Stimulated activated CD8-positive, alpha-beta memory T cell treated with anti-CD3 and anti-CD28 coated beads, Interleukin-2, amount 100 ng/mL, for 1 hour (primary cell): ENCODE measurements at places on chromosomes 11 and 22.

DNA sequence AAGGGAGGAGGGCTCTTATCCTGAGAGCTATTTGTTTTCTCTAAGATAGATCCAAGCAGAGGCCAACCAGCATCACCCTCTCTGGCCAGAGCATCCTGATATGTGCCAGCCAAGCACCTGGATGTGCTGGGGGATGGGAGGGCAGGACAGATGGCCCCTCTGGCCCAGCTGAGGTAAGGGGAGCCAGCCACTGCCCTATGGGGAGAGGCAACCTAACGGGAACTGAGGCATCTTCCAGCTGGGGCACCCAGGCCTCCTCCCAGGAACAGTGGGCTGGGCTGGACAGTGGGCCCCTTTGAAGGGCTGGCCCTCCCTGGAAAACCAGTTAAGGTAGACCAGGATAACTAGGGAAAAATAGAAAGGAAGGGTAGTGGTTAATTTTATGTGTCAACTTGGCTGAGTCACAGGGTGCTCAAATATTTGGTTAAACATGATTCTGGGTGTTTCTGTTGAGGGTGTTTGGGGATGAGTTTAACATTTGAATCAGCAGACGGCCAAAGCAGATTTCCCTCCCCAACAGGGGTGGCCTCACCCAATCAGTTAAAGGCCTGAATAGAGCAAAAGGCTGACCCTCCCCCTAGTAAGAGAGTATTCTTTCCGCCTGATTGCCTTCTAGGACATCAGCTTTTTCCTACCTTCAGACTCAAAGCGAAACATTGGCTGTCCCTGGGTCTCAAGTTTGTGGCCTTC, 595.1 kb downstream of the BUD13 start:
- DNase-seq, result no peak

DNA sequence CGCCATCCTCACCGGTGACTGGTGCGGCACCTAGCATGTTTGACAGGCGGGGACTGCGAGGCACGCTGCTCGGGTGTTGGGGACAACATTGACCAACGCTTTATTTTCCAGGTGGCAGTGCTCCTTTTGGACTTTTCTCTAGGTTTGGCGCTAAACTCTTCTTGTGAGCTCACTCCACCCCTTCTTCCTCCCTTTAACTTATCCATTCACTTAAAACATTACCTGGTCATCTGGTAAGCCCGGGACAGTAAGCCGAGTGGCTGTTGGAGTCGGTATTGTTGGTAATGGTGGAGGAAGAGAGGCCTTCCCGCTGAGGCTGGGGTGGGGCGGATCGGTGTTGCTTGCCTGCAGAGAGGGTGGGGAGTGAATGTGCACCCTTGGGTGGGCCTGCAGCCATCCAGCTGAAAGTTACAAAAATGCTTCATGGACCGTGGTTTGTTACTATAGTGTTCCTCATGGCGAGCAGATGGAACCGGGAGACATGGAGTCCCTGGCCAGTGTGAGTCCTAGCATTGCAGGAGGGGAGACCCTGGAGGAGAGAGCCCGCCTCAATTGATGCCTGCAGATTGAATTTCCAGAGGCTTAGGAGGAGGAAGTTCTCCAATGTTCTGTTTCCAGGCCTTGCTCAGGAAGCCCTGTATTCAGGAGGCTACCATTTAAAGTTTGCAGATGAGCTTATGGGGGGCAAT, 1.1 kb downstream of the NEAT1 start:
- DNase-seq, result no peak

- DNase-seq, result no peak
Observed at GRCh38 chr11:93251922-93252321, 54.1 kb upstream of the SLC36A4 start.

DNA sequence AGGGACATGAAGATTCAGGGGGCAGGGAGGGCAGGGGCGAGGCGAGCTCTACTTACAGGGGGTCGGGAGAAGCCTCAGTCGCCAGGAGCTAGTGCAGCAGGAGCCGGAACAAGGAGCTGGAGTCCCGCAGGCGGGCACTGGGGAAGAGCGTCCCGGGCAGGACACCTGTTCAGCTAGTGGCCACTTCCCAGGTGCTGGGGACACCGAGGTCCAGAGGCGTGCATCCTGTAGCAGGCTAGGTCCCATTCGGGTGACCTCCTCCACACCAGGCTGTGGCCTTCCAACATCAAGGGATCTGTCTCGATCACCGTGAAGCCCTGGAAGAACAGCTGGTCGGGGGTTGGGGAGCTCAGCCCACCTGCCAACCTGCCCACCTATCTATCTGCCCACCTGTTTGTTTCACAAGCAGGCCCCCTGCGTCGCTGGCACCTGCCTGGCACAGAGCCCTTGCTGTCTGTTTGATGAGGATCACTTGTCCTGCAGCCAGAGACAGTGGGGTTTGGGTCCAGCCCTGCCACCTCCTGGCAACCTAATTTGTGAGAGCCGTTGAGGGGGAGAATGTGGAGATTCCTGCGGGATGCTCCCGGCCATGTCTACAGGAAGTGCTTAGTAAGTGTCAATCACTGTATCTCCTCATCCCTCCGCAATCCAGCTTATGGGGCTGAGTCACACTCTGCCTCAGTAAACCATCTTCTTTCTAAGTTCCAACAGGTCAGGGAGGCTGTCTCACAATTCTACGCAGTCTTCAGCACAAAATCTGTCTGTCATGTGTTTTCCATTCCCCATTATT, 940.9 kb downstream of the BRD1 start:
- DNase-seq, result no peak

DNA sequence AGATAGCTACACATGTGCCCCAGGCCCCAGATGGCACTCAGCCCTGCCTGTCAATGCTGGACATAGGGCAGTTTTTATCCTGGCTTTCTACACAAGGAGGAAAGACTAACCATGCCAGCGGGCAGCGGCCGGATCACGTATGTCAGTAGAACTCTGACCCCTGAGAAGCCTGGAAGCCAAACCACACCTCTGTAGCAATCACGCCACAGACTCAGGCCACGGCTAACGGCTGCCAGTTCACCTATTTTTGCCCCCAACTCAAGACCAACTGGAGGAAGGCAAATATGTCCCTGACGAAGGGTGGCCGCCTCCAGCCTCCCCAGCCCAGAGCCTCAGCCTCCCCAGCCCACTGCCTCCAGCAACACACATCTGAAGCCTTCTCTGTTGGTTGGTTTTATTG, 7.2 kb upstream of the CD81 start:
- no peak for DNase-seq

DNA sequence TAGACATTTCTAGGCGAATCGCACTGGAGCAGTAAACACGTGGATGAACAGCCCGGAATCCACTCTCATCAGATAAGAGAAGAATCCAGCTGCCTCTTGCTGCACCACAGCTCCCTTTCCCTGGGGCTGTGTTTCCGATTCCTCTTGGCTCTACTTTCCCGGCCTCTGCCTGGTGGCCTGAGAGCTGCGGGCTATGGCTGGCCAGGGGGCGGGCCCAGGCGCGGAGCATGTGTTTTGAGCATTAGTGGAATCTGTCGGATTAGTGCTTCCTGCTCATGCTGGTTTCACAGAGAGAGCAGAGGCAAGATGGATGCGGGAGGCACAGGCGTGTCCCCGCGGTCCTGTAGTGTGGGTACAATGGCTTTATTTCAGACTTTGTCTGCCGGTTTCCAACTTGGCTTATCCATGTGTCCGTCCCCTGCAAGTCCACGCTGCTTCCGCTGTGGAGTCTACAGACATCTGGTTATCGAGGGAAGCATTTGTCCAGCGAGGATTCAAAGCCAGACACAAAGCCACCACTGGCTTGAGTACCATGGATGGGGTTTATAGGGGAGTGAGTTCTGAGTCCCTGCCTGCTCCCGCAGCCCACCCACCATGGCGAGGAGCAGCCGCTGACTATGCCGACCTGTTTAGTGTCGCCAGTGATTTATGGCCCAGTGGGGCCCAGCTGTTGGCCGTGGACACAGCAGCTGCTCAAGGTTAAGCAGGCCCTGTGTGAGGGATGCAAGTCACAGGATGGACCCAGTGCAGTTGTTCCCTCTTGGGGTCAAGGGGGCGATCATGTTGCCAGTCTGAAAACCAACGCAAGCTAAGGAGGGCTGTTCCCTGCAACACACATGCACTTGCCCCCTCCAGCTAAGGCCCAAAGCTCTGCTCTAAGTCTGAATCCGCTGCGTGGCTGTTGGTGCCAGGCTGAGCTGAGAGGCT, 43.3 kb upstream of the EP300 start:
- no peak for DNase-seq

GRCh38 chr11:56642339-56642738, at the start of gene OR5AP2:
TSS of gene OR5AP2 (minus strand) at chr11:56642439. CDS start at chr11:56642439, 0 bp downstream.
- no peak for DNase-seq

DNA sequence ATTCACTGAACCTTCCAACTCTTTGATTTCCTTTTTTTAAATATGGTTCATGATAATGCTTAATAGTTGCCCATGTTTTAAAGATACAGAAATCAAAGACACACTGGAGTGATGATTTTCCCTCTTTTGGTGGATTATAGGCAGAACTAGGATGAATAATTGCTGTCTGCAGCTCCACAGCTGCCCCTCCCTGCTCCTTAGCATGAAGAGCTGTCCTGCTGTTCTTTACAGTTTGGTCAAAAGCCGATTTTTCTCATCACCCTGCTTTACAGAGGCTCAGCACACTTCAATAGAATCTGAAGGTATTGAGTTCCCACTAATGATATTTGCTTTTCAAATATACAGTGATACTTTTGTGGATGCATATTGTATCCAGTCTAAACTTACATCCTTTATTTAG, 202.6 kb downstream of the AASDHPPT start:
- no peak for DNase-seq

DNA sequence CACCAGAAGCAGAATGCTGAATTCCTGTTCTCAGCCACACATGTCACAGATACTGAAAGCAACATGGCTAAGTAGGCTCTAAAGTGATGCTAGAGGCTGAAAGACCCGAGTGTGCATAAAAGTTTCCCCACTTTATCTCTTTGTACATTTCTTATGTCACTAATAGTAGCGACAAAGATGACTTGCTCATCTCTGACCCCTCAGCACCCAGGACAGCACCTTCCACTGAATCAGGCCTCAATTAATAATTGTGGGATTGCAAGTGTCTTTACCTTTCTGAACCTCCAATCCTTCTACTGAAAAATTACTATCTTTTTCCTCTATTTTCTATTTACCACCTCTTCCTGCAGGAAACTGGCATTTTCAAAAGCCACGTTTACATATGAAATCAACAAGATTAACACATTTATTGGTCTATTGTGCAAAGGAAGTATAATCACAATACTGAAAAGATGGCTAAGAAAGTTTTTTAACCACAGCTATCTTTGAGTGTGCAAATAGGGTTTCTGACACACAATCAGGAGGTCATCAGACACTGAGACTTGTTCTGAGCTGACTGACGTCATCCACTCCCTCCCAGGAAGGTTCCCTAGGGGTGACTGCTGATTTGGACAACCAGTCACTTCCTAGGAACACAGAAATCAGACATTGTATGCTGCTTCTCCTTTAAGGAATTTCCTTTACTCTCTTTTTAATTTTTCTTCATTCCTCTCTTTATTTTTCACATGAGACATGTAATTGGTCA, 213.9 kb upstream of the ISX start:
- DNase-seq, result no peak

GRCh38 chr22:50303848-50304527, 3.5 kb downstream of the PLXNB2 start:
- no peak for DNase-seq

DNA sequence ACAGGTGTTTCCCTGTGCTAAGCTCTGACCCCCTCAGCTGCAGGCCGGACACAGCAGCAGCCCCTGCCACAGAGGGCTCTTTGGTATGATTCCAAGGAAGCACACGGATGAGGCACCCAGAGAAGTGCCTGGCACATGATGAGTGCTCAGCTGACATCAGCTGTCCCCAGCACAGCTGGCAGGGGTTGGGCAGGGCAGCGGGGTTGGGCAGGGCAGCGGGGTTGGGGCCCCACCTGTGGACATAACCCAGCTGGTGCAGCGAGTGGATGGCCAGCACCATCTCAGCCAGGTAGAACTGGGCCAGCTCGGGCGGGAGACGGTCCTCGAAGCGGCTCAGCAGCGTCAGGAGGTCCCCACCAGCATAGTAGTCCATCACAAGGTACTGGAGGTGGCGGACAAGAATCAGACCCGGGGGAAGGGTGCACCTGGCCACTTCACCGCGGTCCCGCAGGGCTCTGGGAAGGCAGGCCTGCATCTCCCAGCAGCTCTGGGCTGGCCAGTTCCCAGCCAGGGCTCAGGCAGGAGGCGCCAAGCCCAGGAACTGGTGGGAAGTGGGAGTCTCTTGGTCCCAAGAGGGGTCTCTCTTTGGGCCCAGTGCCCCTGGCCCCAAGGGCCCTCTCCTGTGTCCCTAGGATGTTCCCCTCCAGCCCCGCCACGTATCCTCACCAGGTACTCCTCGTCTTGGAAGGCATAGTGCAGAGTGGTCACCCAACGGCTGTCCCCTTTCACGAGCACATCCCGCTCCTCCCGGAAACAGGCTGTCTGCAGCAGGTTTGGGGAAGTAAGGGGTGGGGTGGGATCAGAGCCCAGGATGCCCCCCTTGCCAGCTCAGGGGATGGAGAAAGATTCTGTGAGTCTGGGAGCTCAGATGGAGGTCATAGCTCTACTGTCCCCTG, 4.3 kb downstream of the CDC42BPG start:
- DNase-seq, result no peak

- DNase-seq, result no peak
Observed at GRCh38 chr22:43481568-43482317, 69.9 kb downstream of the MPPED1 start.

DNA sequence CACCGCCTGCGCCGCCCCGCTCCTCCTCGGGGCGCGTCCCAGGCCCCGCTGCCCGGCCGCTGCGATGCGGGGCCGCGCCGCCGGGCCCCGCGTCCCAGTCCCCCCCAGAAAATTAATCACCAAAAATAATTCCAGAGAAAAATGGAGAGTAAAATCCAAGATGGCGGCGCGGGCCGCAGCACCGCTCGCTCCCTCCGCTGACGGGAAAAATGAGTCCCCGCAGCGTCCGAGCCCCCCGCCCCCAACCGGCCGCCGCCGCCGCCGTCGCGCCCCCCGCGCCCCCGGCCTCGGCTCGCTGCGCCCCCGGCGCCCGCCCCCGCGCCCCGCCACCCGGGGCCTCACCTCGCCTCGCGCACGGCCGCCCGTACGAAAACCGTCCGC, at the start of gene KMT5B:
TSS of gene KMT5B (minus strand) at position 162 of the 381 bp plus-strand sequence. CDS start 23,220 bp downstream, outside the sequence.
- DNase-seq, result peak; percentile 28

- DNase-seq, result no peak
Observed at GRCh38 chr11:1812274-1812673, 22.5 kb upstream of the SYT8 start.

- no peak for DNase-seq
Observed at GRCh38 chr11:100808904-100809491, 121.9 kb downstream of the ARHGAP42 start.

DNA sequence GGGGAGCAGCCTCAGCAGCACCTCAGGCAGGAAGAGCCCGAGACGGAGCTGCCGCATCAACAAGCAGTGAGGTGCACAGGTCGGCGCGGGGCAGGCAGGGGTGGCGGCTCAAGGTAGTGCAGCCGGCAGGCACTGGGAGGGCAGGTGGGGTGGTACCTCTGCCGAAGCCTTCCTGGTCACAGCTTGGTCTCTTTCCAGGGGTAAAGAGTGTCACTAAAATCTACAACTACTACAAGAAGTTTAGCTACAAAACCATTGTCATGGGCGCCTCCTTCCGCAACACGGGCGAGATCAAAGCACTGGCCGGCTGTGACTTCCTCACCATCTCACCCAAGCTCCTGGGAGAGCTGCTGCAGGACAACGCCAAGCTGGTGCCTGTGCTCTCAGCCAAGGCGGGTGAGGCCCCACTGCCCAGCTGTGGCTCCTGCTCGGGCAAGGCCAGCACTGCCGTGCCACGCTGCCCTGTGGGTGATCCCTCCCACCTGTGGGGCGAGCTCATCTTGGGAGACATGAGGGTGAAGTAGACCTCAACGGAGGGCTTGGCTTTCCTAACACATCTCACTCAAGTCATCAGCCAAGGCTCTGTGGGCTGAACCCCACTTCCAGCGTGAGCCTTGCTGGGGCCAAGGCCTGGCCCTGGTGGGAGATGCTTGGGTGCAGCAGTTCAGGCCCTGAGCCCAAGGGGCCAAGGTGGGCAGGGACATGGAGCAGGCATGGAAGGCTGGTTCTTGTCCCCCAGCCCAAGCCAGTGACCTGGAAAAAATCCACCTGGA, 13.6 kb downstream of the GATD1 start:
- no peak for DNase-seq
